ENCODE measurements at places on chromosomes 7 and 10.

GRCh38 chr10:28304032-28304571 lies 1.2 kb upstream of the MPP7 start:
- no peak for DNase-seq

DNA sequence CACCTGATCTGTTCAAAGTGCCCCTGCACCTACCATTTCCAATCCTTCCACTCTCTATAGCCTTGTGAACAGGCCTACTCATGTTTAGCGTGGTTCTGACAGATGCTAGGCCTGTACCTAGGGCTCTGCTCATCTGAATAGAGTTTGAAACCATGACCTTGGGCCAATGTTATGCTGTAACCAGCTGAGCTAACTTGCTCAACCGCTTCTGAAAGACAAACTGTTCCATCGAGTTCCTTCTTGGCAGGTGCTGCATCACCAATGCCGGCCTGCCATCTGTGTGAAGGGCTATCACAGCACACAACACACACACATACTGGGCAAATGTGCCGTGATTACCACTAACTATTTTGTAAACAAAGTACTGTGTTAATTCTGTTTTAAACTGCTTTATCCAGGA lies 419.0 kb upstream of the GALNT17 start:
- DNase-seq: peak; percentile 54

- no peak for DNase-seq
These were observed 192.1 kb downstream of the CELF2 start for GRCh38 chr10:11209830-11210181.

DNA sequence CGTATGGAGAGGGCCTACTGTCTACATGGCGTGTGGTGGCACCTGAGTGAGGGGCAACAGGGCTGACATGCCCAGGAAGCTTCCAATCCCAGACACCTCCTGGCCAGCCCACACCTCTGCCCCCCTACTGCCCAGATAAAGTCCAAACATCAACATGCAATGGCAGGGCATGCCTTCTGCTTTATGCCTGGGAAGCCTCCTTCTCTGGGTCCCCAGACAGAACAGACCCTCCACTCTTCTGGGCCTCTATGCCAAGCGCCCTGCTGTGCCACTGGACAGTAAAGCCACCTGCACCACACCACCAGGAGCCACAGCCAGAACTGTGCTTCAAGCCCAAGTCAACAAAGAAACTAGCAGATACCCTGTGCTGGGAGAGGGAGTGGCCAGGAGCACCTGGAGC lies 12.5 kb downstream of the TMEM72 start:
- no peak for DNase-seq

DNA sequence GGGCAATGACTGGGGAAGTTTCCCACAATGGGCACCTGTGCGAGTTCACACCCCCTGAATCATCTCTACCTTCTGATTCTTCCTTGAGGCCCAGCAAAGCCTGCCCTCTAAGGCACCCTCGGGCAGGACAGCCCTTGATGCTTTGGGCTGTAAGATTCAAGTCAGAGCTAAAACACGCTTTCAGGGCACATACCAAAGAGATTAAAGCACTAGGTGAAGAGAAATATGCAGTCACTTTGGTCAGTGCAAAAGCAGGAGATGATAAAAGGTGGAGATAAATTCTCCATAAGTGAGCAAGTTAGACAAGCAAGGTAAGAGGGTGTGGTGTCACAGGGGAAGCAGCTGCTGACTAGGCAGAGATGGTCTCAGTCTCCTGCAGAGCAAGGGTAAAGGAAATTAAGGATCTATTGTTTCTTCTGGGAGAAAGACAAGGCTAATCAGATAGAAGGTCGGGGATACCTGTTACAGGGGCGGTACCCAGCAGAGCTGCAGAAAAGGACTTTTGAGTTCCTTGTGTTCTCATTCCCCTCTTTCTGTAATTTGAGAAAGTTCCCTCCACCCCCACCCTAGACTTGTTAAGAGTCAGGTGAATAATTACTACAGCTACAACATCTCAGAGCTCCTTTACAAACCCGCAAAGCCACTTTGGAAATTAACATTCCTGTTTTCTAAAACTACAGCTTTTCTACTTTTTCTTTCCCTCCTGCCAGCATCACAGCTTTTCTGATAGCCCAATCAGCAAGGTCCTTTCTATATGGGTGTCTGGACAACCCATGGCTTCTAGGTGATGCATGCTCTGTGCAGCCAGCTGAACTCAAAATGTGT lies 26.4 kb downstream of the PDLIM1 start:
- DNase-seq: no peak

- no peak for DNase-seq
These were observed 274.2 kb downstream of the DOCK4 start for GRCh38 chr7:111931958-111932357.

DNA sequence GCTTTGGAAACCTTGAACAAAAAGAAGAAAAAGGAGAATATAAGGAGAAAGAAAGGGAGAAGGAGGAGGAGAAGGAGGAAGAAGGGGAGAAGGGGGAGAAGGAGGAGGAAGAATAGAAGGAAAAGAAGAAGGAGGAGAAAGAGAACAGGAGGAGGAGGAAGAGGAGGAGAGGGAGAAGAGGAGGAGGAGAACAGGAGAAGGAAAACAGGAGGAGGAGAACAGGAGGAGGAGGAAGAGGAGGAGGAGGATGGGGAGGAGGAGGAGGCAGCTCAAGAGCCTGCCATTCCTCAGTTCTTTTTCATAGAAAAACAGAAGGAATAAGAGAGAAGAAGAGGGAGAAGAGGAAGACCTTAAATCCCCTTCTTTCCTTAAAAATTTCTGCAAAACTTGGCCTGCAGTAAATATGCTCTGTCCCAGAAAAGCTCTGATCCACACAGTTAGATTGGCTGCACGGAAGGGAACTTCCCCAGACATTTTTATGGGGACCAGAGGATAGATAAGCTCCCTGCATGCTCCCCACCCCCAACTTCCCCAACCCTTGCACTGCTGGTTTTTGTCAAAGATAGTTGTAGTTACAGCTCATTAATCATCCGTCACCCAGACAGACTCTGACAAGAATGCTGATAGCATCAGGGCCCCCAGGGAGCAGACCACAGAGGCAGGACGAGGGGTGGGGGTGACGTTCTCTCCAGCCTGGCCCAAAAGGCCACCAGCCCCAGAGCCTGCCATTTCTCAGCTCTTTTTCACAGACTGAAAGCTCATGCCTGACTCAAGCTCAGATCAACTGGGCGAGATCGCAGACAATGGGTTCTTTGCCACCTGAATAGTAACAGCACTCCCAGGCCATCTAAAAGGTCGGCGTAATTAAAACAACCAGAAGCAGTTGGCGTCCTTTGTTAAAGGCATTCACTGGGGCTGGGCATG lies 34.5 kb upstream of the LYZL1 start:
- DNase-seq: no peak

DNA sequence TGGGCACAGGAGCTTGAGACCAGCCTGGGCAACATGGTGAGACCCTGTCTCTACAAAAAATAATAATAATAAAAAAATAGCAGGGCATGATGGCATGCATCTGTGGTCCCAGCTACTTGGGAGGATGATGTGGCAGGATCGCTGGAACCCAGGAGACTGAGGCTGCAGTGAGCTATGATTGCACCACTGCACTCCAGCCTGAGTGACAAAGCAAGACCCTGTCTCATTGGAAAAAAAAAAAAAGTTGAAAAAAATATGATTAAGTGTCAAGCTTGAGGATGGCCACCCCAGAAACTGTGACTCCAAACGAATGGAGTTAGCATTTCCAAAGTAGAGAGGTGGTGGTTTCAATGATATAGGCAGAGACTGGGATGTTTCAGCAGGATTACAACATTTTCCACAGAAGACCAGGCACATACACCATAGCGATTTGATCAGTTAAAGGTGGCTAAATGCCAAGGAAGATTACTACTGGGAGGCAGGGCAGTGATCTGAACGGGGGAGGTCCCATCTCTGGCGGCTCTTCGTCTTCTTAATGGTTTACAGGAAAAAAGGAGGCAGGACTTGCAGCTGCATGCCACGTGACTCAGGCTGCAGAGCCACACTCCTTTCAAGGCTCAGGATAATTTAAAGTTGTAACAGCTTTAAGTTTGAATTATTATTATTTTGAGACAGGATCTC lies 250.6 kb upstream of the GALNT17 start:
- DNase-seq: no peak

GRCh38 chr10:100192350-100192749 lies 6.5 kb upstream of the ERLIN1 start:
- DNase-seq: no peak

DNA sequence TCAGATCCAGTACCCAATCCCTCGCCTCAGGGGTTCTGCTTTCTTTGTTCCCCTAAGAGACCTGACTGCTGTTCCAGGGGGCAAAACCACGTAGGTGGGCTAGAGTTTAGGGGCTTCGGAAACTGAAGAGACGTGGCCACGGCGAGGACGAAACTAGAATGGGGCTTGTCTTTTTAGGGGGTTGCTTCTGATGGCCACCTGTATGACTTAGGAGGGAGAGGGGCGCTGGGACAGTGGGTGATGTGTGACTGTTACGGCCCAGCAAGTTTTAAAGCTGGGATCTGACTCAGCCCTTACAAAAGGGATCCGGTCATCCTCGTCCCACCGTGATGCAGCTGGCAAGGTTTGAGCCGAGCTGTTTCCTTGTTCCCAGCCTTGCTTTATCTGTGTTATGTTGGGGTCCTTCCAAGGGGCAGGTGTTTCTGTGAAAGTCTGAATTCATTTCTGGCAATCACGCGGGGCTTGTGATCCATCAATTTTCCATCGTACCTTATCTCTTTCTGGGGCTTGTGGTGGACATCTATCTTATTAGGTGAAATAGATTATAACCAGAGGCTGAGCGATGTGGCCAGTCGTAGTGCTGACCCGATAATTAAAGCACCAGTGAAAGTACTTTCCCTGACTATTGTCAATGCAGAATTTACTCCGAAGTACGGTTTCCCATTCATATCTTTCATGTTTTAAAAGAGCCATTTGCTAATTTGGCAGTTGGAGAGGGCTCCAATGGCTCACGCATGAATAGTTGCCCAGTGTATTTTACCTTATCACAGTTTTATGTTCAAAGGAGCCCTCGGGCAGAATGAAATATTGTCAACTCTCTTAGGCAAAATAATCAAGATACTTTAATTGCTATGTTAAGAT lies 830 bp downstream of the MET start:
- no peak for DNase-seq

DNA sequence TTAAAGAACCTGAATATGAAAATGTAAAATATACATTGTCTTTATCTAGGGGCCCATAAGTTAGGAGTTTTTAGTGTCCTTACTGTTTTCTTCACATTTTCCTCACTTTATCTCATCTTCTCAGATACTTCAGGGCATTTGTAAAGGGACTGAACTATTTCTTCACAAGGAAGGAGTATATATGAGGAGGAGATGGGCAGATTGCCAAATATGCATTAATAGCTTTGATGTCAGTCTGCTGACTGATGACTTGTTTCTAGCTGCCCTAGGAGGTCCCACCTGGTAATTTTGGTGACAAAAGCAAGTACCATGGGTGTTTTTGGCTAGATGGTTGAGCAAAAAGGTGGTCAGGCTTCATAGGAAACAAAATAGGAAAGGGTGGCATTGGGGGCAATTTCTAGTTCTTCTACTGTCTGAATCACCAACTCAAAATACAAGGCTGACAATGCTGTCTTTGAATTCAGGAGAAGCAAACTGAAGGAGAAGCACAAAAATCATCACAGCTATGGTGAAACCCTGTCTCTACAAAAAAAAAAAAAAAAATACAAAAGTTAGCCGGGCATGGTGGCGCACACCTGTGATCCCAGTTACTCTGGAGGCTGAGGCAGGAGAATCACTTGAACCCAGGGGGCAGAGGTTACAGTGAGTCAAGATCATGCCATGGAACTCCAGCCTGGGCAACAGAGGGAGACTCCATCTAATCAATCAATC lies 10.4 kb upstream of the STRIP2 start:
- DNase-seq: peak; percentile 52

DNA sequence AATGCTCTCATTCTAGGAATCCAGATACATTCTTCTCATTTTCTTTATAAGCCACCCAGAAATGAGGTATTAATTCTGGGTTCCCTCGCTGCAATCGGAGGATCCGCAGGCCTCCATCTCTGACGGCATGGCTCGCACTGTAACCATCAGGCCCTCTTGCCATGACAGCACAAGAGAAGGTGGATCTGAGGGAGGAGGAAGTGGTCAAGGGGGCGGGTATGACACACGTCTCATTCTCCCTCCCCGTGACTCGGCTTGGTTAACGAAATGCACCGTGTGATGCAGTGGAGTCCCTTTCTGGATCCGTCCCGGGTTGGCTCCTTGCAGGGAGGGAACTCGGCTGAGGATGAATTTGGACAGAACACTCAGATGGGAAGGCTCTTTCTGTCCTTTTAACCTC lies 280.2 kb downstream of the TCERG1L start:
- DNase-seq: no peak

DNA sequence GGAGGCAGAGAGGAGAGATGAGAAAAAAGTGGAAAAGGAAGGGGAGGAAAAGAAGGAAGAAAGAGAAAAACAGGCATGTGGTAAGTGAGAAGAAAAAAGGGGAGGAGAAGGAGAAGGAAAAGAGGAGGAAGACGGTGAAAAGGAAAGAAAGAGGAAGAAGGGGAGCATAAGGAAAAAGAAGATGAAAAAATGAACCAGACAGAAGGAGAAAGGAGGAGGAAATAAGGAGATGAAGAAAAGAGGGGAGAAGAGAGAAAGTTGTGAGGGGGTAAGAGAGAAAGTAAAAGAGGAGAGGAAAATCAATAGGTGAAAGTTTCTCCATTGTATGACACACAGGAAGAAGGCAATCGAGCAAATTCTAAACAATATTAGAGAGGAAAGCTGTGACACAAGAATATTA lies 663.8 kb downstream of the GRID1 start:
- DNase-seq: no peak

- DNase-seq: no peak
These were observed 8.5 kb downstream of the CALML5 start for GRCh38 chr10:5490698-5491464.

DNA sequence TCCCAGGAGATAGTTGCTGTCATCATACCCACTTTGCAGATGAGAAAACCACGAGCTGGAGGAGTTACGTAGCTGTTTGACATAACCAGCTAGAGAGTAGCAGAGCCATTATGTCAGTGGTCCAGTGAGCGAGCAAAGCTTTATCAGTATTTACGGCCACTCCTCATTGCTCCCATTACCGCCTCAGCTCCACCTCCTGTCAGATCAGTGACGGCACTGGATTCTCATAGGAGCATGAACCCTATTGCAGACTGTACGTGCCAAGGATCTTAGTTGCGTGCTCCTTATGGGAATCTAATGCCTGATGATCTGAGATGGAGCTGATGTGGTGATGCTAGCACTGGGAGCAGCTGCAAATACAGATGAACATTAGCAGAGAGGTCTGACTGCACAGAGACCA lies 9.2 kb upstream of the SFMBT2 start:
- DNase-seq: no peak

GRCh38 chr7:128458956-128459355 lies 3.3 kb downstream of the HILPDA start:
- peak; percentile 54 for DNase-seq

- no peak for DNase-seq
These were observed 293.8 kb downstream of the TCERG1L start for GRCh38 chr10:131017566-131018285.

- DNase-seq: no peak
These were observed 68.9 kb upstream of the ST8SIA6 start for GRCh38 chr10:17523246-17523753.

GRCh38 chr10:104574427-104574826 lies 66.7 kb upstream of the SORCS3 start:
- DNase-seq: no peak

GRCh38 chr7:7178906-7179305 lies 3.4 kb upstream of the C1GALT1 start:
- no peak for DNase-seq
